ENCODE measurements at places on chromosomes 7 and 10.

DNA sequence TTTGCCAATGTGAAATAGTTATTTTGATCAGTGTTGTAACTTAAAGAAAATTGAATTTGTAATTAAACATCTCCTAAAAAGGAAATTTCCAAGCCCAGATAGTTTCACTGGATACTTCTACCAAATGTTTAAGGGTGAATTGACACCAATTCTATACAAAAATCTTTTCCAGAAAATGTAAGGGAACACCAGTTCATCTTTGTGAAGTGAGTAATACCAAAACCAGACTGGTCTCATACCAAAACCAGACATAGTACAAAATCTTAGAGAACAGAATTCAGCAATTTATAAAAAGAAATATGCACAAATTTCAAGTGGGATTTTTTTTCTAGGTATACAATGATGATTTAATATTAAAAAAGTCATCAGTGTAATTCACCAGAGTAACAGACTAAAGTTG lies 86.0 kb upstream of the ZNF32 start:
- no peak for DNase-seq

GRCh38 chr7:1940402-1940786 lies 270.3 kb downstream of the ELFN1 start:
- DNase-seq: peak; percentile 95

DNA sequence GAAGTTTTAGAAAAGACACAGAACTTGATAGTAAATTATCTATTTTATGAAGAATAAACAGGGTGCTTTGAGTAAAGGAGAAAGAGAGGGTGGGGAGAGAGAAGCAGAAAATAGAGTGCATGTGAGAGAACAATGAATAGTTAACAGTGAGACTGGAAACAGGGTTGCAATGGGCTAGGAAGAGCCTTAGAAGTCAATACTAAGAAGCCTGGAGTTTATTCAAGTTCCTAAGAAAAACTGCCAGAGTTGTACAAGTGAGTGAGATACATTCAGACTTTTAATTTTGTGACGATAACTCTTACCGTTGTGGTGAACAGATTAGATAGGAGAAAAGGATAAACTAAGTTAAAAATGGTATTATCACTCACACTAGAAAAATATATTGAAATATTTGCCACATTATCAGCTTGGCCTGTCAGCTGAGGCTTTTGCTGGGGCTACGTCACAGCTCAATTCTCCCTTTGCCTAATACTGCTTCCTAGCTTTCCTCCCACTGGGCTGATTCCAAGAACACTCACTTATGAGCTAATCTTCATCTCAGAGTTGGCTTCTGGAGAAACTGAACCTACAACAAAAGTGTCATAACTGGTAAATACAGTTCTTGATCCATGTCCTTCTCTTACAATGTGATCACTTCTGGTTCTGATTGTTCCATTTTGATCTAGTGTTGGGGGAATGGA lies 92.7 kb downstream of the SEMA3D start:
- no peak for DNase-seq

GRCh38 chr10:5812283-5813090 lies 747 bp downstream of the GDI2 start:
- DNase-seq: no peak

- DNase-seq: no peak
These were observed 62.5 kb downstream of the MKI67 start for GRCh38 chr10:128063736-128064107.

DNA sequence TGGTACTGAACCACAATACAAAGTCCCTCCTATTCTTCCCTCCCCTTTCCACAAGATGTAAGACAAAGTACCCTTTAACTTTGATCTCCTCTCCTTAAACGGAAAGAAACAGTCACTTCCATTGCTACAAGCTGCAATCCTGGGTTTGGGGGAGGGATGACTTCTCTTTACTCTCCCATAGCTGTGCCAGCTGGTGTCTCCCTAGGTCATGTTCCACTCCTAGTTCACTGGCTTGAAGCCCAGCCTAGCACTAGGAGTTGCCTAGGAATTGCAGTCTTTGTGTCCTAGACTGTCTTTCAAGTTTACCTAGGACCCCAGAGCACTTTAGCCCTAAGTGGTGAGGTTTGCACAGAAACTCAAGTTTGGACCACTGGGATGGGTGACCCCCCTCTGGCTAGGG lies 311.1 kb downstream of the HPSE2 start:
- DNase-seq: no peak

DNA sequence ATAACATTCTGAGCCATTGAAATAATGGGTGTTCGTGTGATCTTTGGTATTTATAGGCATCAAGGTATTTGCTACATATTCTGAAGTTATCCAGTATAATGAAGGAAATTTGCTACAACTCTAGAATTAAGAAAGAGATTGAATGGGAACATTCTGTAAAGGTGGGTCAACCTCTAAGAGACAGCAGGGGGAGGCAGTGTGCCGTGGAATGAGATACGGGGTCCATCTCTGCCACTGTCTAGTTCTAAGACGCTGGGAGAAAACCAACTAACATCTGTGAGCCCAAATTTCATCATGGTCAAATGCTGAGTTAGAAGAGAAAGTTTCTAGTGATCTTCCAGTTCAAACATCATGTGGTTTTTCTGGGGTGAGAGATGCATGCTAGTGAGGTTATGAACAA lies 368.9 kb downstream of the SORCS1 start:
- DNase-seq: no peak

GRCh38 chr10:46523119-46523961 lies 33.1 kb downstream of the GPRIN2 start:
- DNase-seq: peak; percentile 2

GRCh38 chr7:140267381-140268226 lies 90.8 kb upstream of the KDM7A start:
- DNase-seq: no peak

DNA sequence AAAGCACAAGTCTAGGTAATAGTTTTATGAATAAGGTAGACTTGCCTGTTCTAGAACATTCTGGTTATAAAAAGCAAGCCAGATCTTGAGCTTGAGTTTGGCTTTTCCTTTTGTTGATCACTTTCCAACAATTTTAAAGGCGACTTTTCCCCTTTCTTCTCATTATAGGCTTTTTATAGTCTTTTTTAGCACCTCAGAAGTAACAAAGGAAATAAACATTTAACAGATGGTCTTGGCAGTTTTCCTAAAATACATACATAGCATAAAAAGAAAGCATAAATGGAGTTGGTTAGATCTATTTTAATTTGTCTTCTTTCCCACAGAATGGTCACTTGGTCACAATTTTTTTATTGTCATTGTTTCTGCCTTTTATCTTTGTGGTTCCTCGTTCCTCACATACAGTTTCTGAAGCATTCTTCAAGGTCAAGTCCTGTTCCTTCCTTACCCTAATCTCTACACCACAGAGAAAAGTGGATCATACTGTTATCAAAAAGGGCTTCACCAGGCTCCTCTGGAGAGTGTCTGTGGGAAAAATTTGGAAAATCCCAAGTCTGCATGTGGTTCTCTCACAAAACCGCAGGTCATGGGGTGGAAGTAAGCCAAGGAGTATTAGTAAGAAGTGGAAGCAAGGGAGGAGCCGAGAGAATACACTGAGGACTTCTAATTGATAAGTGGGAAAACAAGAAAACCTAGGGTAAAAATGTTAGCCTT lies 31.3 kb downstream of the THNSL1 start:
- DNase-seq: no peak

- no peak for DNase-seq
These were observed 169.8 kb downstream of the ZMYND11 start for GRCh38 chr10:305034-305433.

DNA sequence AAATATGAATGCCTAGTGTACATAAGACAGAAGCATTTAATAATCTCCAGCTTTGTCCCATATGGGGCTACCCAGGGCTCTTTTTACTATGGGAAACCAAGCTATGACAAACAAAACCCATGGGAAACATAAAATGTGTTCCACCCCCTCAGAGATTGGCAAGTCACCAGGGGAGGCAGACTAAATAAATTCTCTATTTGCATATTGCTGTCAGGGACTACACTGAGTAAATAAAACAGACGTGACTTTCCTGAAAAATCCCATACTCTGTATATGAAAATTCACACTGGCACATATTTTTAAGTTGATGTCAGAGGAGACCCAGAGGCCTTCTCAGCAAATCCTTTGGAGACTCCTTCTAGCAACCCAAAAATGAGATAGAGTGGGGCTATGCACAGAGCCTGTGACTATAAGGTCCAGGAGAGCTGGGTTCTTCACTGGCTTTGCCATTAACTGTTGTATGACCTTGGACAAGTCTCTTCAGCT lies 44.0 kb upstream of the HPSE2 start:
- no peak for DNase-seq

DNA sequence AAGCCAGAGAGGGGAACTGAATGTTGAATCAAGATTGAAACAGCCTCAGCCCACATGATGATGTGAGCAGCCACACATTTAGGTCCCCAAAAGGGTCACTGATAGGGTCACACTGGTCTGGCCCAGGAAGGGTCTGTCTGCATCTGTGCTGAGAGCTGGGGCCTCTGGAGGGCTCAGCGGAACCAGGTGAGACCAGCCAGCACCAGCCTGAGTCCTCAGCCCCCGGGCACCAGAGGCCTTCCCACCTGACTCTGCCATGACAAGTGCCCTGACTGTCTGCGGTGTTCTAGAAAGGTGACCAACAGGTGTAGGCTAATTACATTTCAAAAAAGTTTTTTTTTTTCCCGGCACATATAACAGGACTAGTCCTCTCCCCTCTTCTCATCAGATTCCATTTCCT lies 76.2 kb downstream of the WDR11 start:
- DNase-seq: no peak

DNA sequence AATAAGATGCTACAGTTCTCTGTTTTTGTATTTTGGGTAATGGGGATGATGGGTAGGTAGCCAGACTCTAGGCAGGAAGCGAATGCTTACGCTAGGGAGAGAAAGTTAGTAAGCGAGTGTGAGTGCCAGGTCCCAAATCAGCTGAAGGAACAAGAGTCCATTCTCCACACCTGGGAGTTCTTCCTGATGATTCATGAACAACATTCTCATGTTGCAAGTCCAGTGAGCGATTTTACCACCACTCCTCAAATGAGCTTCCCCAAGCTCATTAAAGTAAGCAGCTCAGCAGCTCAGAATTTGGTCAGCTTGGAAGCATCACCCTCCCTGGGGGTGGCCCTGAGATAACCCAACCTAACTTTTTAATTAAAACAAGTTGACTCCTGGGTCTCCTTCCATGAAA lies 27.3 kb downstream of the SH3PXD2A start:
- no peak for DNase-seq

DNA sequence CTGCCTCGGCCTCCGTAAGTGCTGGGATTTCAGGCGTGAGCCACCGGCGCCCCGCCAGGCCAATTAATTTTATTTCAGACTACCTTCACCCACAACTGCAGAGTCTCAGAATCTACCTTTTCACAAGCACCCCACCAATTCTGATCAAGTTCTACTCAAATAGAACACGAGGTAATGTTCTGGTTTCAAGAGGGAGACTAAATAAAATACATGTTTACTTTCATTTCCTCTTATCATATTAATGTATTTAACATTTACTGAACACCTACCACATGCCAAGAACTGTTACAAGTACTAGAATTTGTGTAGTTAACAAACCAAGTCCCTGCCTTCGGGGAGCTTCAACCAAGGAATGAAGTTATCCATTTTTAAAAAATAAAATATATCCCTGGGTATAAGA lies 25.5 kb upstream of the RGS10 start:
- no peak for DNase-seq

DNA sequence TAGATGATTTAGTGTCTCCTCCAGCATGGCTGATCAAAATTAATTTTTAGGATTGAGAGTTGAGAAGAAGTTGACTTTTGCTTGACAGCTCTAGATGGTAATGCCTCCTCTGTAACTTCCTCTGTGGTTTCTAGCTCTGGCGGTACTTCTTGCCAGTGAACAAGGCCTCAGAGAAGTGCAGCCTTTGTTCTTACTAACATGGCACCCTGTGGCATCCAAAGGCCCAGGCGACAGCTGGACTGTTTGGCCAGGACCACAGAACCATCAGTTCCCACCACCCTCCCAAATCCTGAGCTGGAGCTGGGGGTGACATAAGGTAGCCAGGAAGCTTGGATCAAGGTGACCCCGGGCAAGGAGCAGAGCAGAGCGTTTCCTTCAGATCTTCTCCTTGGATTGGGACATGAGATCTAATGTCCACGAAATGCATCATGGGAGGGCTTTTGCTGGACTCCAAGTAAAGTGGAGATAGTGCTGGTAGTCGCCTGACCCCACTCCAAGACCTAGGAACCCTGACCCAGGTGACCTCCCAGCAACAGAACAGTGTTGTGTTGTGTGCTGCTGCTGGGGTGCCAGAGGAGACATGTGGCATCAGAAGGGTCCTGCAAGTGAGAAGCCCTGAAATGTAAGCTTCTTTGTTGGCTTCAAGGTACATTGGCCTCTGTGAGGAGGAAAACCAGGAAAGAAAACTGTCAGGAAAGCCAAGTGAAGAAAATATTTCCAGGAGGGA lies 41.8 kb downstream of the APBB1IP start:
- peak; percentile 41 for DNase-seq

DNA sequence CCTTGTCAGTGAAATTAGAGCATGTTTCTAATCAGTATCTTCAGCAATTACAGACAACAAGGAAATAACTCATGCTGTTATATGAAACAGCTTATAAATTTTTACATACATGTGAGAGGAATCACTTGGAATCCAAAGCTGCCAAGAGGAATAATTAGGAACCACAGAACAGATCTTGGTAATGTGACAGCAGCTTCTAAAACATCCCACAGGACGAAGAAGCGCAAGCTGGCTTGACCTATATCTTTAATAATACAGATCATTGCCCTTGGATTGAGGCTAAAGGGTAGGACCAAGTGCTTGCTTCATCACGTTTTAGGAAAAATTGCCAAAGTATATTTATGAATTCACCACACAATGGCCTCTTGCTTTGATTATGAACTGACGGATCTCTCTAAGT lies 869.8 kb downstream of the LRMDA start:
- no peak for DNase-seq

DNA sequence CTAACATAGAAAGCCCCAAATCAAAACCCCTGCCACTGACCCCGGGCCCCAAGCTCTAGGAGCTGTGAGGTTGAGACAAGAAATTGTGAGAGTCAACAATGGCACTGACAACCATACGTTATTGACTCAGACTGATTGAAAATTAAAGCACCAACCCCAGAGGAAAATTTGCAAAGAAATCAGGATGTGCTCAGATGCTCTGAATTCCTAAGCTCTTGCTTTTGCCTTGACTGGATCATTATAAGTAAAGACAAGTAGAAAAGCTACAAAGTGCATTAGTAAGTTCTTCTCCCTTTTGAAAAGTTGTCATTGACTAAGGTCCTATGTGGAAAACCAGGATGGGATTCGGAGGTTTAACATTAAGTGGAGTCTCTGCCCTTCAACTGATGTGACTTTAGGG lies 130.2 kb downstream of the SAMD9 start:
- DNase-seq: no peak
